ENCODE measurements at places on chromosomes 1 and 21.

- DNase-seq, result no peak
Observed at GRCh38 chr1:97832481-97832880, 88.4 kb downstream of the DPYD start.

DNA sequence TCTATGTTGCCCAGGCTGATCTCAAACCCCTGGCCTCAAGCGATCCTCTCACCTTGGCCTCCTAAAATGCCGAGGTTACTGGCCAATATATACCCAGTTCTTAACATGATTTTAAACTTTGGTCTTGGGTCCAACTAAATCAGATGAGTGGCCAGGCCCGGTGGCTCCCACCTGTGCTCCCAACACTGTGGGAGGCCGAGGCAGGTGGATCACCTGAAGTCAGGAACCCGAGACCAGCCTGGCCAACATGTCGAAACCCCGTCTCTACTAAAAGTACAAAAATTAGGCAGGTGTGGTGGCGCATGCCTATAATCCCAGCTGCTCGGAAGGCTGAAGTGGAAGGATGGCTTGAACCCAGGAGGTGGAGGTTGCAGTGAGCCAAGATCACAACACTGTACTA, 29.6 kb downstream of the TOMM20 start:
- no peak for DNase-seq

DNA sequence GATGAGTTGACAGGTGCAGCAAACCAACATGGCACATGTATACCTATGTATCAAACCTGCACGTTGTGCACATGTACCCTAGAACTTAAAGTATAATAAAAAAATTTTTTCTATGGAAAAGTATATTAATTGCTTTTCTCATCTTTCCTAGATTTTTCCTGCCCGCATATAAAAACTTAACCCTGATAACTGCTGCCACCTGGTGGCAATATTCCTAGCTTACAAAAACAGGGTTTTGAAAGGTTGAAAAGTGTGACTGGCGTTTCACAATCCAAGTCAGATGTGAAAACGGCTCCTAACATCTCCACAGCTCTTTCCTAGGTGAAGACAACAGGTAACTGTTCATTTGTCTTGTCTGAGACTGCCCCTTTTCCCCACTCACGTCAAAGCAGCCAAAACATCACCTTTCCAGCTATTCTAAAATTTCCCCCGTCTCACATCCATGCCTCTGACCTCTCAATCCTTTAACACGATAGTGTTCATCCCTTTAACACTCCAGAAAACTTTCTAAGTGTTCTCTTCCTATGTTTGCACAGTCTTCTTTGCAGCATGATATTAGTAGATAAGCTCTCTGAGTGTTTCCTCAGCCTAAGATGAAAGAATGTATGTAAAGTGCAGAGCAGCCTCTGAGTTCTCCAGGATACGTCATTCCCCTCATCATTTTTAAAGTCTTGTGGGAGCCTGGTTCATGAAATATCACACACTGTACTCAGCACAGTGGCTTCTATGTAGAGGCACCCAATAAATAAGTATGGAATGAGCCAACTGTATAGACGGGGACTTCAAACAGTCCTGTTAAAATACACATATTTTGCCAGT, 27.5 kb downstream of the OVGP1 start:
- no peak for DNase-seq

GRCh38 chr1:59352065-59352464, 55.2 kb downstream of the FGGY start:
- DNase-seq, result no peak

Data from activated CD8-positive, alpha-beta memory T cell treated with anti-CD3 and anti-CD28 coated beads for 48 hours (primary cell).